ENCODE measurements at places on chromosomes 5 and 9.
A peak's percentile ranks its signal among the peaks of the same experiment; 100 is the strongest.

DNA sequence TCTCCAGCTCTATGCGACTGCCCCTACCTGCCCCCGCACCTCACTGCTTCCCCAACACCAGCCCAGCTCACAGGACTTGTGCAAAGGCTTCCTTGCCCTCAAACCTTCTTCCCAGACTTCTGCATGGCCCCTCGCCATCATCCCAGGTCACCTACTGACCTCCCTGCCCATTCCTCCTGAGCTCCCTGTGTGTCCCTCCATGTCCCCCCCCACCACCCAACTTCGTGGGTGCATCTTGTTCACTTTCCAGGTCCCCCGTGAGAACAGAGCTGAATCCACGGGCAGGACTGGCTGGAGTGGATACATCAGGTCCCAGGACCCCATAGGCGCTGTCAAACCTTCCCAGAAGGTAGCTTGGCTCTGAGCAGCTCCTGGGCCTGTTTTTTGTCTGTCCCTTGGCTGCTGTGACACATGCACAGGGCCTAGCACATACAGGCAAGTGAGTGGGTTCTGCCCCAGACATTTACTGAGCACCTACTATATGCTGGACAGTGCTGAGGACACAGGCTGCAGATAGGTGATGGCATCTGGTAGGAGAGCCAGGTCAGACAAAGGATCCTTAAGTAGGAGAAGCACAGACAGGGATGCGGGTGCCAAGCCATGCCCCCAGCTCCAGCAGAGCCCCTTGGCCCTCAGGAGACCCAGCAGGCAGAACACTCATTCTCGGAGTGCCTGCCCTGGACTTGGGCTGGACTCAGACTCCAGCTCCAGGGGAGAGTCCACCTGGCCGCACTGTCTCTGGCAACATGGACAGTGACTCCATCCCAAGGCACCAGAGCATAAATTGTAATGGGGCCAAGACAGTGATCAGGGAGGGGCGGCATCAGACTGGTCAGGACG lies 15.0 kb downstream of the NINJ1 start:
- no peak for DNase-seq

- DNase-seq, result no peak
Observed at GRCh38 chr9:13513286-13513685, 233.8 kb upstream of the MPDZ start.

DNA sequence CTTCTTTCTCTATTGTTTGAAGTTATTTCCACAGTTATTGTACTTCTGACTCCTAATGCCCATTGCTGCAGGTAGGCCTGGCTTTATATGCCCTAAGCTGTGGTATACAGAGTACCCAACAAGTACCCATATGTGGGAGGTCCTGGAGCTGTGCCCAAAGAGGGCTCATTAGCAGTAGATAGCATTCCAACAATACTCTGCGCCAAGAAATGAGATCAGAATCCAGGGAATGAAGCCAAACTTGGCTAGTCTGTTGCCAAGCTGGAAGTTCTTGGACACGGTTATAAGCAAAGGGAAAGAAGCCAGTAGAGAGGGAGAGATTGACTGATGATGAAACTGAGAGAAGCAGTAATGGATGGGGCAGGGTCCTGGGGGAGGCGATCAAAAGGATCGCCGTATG lies 29.7 kb upstream of the FAM169A start:
- DNase-seq, result peak; percentile 40

DNA sequence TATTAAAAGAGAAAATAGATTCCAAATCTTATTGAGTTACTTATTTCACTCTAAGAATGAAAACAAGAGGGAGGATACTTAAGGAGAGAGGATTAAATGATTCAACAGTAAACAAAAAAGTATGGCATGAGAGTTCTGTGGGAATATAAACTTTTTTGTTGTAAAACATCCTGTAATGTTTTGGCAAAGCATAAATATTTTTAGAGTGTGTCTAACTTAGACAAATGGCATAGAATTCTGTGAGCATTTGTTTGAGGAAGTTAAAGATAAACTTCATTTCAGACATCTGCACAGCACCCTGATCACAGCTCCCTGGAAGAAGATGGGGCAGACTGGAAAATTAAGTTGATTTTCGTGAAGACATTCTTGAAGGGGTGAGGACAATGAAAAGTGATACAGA lies 246.8 kb upstream of the HAPLN1 start:
- no peak for DNase-seq

DNA sequence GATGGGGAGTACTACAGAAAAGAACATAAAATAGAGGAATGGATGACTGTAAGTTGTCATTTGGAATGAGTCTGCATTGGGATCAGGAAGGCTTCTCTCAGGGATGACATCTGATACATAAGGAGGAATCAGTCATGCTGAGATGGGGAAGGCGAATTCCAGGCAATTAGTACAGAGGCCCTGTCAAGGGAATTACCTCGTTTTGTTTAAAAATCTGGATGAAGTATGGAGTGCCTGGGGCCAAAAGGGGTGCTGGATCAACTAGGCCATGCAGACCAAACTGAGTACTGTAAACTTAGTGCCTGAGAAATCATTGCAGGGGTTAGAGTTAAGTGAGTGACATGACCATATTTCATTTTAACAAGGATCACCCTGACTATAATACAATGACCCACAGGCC lies 30.5 kb downstream of the JAKMIP2 start:
- no peak for DNase-seq

- no peak for DNase-seq
Observed at GRCh38 chr9:21684831-21685362, 117.5 kb upstream of the MTAP start.

DNA sequence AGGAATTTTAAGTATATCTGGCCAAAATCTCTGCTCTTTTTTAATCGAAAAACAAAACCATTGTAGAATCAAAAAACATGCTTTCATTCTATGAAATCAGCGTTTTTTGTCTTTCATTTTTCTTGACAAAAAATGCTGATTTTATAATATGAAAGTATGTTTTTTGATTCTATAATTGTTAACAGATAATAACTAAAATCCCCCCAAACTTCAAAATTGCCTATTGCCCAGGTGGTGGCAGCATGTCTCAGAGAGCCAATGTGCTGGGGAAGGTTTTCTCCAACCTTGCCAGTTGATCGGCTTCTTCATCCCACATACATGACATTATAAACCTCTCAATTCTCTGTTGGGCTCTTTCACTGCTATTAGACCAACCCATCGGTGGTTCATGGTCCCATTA lies 5.1 kb upstream of the SMIM15 start:
- DNase-seq, result no peak

DNA sequence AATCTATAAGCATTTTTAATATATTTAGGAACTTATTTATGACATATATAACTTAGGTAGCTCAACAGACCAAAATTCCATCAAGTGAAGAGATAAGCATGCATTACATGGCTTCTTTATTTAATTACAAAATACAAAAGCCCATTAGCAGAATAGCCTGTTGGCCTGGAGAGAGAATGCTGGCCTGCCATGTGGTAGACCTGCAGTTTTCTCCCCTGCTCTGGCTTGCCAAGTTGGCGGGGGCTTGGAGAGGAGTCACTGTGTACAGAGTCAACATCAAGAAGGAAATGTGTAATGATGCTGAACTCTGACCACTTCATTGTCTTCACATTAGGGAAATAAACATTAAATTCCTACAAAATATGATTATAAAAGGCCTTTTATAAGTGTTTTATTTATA lies 69.8 kb upstream of the CNTLN start:
- DNase-seq, result no peak

- no peak for DNase-seq
Observed at GRCh38 chr9:121474231-121474947, 25.3 kb downstream of the GGTA1 start.

DNA sequence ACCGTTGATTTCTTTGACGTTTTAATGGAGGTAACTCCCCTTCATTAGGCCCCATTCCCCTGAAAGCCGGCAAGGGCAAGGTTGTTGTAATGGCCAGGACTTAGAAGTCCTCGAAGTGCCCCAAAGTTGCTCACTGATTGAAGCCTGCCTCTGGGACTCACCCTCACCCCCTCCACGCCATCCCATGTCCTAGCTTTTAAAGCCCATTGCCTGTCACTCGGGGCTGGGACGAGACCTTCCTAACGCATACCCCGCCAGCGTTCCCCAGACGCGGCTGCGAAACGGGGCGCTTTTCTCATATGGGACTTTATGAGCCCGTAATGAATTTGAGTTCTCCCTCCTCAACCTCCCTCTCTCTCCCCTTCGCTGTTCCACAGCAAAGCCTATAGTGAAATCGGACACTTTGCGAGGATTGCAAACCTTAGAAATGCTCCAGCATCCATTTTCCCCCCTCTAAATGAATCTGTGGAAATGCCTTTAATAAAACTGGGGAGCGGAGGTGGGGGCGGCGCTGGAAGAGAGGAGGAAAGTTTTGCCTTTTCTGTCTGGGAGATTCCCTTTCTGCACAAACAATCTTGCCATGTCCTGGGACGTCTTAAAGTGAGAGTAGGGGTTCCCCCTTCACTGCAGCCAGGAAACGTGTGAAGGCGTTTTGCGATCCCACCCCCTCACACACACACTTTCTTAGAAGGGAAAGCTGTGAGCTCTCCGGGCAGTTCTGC lies 1.5 kb downstream of the PAPPA start:
- no peak for DNase-seq

- DNase-seq, result no peak
Observed at GRCh38 chr9:82490019-82490499, 501.5 kb downstream of the SPATA31D1 start.

DNA sequence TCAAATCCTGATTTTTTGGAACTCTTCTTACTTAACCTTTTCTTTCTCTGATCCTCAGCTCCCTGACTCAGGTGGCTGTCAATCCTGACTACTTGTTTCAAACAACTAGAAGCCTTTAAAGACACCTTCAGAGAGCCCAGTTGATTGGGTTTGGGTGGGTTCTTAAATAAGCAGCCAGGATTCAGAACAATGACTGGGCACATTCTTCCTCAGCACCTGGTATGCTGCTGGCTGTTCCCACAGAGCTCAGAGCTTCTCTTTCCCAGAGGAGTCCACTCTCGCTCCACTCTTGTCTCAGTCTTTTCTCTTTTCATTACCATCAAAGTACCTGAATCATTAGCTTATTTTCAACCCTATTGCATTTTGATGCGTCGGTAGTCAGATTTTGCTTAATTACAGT lies 22.5 kb downstream of the PCSK5 start:
- no peak for DNase-seq

GRCh38 chr9:29214690-29215253 lies 1641.5 kb upstream of the C9orf72 start:
- DNase-seq, result no peak

GRCh38 chr5:15452781-15453180 lies 47.2 kb upstream of the FBXL7 start:
- no peak for DNase-seq

DNA sequence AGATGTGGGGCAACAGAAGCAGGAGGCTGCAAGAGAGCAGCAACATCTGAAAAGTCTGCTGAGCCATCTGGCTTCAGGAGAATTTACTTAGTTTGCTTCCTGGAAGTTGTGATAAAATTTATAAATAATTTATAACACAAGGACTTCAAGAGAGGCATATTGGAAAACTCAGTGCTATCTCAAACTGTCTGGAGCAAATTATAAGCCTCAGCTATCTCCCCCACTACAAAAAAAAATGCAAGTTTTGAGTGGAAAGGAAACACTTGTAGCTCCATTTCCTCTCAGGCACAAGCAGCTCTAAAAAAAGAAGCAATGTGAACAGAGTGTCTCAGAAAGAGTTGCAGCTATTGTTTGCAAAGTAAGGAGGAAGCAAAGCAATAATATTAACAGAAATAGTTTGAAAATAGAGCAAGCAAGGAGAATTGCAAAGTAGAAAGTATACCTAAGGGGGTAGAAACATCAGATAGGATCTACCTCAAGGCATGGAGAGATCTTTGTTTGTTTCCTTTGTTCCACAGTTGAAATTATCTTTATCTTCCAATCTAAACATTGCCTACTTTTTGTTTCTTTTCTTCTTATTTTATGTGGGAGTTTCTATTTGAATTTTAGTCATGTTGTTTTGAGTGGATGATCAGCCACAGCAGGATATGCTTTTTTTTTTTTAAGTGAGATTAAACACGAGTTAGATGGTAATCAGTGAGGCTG lies 55.9 kb upstream of the IL6ST start:
- DNase-seq, result no peak

- no peak for DNase-seq
Observed at GRCh38 chr5:114192108-114192507, 169.8 kb upstream of the KCNN2 start.

DNA sequence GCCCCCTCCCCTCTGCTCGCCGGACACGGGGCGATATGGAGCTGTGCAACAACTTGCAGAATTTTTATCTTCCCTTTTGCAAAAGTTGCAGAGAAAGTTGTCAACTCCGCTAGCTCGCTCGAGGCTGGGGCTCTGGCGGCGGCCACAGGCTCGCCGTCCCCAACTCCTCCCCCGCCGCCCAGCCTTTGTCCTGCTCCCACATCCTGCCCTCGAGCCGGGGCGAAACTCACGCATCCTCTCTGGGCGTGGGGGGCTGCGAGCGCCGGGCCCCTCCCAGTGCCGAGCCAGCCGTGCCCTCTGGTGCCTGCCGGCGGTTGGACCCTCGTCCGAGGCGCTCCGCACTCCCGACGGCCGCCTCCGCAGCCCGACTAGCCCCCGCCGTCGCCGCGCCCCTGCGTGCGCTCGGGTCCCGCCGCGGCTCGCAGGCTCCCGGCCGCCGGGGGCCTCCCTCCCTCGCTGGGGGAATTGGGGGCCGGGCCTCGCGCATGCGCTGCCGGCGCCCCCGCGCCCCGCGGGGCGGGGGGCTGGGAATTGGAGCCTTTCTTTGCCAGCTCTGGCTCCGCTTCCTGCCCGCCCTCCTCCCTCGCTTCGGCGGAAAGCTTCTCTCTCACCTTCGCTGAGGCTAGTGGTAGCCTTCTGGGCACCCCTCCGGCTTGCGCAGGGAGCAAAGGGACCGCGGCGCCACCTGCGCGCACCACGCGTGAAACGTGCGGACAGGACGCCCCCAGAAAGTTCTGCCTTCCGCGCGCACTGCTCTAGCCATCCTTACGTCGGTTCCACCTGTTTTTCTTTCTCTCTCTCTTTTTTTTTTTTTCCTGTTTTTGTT lies at the start of gene CCNJL:
Gene CCNJL, minus strand, starts transcription at position 431 of the 826 bp plus-strand sequence. CDS start 641 bp downstream, outside the sequence.
- no peak for DNase-seq

DNA sequence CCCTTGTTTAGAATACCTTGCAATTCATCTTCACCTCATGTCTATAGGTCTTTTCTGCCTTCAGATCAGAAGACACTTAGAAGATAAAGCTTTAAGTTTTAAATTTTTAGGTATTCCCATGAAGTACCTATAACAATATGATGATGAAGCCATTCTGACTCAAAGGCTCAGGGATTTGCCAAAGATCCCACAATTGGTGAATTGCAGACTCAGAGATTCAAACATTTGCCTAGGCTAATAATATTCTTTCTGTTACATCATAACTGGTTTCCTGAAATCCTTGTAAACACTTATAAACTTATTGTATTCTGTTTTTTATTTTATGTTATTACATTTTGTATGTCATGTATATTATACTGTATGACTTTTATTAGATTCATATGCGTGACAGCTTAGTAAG lies 62.8 kb upstream of the ZFAND5 start:
- no peak for DNase-seq

DNA sequence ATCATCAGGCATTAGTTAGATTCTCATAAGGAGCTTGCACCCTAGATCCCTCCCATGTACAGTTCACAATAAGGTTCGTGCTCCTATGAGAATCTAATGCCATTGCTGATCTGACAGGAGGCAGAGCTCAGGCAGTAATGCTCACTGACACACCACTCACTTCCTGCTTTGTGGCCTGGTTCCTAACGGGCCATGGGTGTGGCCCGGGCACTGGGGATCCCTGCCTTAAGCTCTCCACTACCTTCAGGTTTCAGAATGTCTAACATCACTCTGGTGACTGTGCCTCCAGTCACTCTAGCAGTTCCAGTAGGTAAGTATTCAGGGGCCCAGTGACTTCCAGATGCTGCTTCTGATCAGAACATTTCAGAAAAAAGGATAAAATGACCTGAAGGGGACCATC lies 152.4 kb downstream of the LRRC70 start:
- no peak for DNase-seq
